ENCODE measurements at places on chromosomes 11 and 22.
A peak's percentile ranks its signal among the peaks of the same experiment; 100 is the strongest.

DNA sequence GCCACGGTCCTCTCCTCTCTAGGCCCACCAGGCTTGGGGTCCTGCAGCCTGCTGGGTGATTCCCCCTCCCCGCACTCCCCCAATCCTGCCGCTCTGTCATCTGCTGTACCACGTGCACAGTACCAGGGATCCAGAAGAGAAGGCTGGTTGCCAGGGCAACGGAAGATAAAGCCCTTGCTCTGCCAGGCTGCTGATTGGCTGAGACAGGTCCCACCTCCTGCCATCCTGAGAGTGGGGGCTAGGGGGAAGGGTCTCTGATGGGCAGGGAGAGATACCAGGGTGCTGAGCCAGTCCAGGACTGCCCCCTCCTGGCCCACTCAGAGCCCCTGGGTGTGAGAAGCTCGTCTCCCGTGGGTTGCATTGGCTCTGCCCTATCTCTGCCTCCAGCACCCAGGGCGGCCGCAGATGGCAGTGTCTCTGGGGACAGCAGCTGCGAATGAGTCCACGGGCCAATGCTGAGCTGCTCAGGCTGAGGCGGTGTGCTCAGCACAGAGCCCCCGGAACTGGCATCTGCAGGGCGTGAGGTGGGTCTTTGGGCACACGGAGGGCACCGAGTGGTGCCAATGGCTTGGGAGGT is at the start of gene SMIM45:
Gene SMIM45 (plus strand): TSS at position 253 of the 577 bp plus-strand sequence.
- no peak for DNase-seq

GRCh38 chr11:102293873-102294601 is 23.2 kb upstream of the BIRC3 start:
- DNase-seq: no peak

GRCh38 chr11:2123628-2123960 is 15.6 kb downstream of the IGF2 start:
- no peak for DNase-seq

GRCh38 chr11:80937842-80938241 is 1497.0 kb upstream of the TENM4 start:
- DNase-seq: no peak

DNA sequence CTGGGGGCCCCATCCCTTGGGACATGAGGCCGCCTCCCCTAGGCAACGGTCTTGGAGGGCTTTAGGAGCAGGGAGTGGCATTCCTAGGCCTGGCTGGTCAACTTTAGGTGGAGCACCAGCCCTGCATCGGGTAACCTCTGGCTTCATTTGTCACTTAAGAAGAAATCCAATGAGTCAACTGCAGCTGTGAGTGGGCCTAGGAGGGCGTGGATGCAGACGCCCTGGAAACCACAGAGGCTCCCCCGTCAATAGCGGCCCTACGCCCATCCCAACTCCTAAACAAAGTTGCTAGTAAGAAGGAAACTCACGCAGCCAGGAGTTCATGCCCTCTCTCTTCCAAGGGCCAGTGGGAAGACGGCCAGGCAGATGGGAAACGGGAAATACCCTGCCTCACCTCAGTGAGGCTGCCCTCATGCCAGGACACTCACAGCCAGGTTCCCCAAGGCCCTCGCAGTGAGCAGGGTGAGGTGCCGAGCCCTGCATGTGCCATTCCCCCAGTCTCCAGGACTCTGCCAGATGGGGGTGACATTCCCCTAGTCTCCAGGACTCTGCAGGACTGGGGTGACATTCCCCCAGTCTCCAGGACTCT is 20.8 kb downstream of the BID start:
- DNase-seq: no peak

DNA sequence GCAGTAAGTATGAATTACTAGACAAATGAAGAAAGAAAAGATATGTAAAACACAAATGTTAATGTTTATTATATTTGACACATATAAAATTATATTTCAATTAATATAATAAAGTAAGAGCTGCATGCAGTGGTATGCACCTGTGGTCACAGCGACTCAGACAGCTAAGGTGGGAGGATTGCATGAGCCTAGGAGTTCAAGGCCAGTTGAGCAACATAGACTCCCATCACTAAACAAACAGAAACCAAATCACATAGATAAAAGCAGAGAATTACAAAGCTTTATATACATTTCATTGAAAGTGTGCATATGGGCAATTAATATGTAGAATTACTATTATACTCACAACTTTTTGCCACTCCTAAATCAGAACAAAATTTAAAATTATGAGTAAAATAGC is 70.0 kb upstream of the HTATIP2 start:
- DNase-seq: no peak

DNA sequence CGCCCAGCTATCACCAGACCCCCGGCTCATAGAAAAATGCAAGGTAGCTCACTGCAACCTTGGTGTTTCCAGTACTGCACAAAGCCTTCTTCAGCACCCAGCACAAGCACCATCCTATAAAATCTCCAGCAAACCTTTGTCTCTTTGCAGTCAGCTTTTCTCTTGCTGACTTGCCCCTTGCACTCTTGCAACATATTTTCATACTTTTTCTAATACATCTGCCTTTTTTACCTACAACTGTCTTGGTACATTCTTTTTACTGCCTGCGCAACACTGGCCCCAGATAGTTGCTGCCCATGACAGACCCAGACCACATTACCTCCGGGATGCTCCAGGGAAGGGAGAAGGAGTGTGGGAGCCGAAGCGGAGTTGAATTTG is 142.4 kb downstream of the MPPED1 start:
- no peak for DNase-seq

DNA sequence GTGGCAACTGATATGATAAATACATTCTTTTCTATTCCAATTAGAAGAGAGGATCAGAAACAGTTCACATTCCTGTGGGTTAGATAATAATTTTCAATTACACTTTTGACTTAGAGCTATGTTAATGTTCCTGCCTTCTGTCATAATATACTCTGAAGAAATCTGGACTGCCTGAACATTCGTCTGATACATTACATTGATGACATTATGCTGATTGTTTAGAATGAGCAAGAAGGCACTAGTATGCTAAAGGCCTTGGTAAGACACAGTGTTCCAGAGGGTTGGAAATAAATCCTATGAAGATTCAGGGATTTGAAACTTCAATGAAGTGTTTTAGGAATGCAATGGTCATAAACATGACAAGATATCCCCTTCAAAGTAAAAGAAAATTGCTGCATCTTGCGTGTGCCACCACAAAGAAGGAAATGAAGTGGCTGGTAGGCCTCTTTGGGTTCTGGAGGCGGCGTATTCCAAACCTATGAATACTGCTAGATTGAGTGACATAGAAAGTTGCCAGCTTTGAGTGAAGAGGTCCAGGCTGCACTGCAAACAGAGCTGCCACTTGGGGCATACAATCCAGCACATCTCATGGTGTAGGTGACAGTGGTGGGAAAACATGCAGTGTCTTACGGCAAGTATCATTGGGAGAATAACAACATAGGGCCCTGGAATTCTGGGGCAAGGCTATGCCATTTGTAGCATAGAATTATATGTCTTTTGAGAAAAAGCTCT is 21.2 kb upstream of the PDE3B start:
- no peak for DNase-seq

DNA sequence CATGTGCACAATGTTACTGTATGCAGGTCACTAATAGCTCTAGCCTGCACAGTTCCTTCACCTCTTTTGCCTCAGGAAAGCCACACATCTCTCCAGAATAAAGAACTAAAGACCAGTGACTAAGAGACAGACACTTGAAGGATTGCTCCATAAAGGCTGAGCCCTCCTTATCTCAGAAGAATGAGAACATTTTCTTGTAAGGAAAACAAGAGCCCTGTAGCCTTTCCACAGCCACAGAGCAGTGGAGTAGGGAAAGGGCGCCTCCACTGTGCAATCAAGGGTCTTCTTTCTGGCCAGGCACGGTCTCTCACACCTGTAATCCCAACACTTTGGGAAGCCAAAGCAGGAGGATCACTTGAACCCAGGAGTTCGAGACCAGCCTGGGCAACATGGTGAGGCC is 202.6 kb upstream of the TMEM45B start:
- no peak for DNase-seq

- no peak for DNase-seq
Measured at GRCh38 chr11:17010851-17011420, 3.3 kb downstream of the PLEKHA7 start.

- DNase-seq: no peak
Measured at GRCh38 chr11:78031629-78032028, 8.6 kb upstream of the KCTD14 start.

DNA sequence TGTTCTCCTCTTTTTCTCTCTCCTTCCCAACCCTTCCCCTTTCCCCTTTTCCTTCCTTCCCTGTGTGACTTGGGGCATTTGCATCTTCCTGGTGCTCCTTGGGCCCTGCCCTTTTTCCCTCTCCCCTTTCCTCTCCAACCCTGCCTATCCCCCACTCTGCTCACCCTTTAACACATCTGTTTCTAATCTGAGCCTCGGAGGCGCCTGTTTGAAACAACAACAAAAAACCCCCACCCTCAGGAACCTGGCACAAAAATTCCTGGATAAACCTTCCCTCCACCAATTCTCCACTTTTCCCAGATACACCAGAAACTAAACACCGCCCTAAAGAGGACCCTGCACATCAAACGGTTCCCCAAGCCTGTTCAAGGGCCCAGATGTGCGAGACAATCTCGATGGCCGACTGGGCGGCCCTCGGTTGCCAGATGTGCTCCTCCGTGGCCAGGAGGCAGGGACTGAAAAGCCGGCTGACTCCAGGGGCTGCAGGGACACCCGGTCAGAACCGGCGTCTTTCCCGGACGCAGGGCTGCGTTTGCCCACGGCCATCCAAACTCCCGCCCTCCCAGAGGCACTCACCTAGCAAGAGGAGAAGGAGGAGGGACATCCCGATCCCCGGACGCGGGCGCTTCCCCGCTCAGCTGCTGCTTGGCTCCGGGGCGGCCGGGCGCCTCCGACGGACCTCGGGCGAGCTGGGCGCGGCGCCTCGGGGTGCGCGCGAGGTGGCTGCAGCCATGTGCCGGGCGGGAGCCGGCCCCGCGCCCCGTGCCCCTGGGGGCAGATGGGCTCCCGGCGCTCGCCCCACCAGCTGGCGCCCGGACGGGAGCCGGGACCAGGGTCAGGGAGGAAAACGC is 486 bp downstream of the CLMP start:
- peak; percentile 58 for DNase-seq

- no peak for DNase-seq
Measured at GRCh38 chr11:44701276-44701675, 25.5 kb upstream of the TSPAN18 start.

DNA sequence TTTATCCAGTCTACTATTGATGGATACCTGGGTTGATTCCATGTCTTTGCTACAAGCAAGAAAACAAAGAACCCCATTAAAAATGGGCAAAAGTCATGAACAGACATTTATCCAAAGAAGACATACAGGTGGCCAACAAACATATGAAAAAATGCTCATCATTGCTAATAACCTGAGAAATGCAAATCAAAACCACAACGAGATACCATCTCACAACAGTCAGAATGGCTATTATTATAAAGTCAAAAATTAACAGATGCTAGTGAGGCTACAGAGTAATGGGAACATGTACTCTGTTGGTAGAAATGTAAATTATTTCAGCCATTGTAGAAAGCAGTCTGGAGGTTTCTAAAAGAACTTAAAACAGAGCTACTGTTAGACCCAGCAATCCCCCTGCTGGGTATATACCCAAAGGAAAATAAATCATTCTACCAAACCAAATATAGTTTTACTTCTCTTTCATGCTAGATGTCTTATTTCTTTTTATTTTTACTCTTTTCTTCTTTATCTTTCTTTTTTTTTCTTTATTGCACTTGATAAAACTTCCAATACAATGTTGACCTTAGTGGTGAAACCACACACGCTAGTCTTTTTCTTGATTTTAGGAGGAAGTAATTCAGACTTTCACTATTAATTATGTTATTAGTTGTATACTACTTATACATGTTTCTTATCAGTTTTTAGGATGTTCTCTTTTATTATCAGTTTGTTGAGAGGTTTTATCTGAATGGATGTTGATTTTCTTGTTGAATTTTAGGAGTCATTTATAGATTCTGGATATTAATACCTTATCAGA is 14.3 kb downstream of the TRIM22 start:
- no peak for DNase-seq

GRCh38 chr11:48040830-48041444 is 60.6 kb downstream of the PTPRJ start:
- no peak for DNase-seq

DNA sequence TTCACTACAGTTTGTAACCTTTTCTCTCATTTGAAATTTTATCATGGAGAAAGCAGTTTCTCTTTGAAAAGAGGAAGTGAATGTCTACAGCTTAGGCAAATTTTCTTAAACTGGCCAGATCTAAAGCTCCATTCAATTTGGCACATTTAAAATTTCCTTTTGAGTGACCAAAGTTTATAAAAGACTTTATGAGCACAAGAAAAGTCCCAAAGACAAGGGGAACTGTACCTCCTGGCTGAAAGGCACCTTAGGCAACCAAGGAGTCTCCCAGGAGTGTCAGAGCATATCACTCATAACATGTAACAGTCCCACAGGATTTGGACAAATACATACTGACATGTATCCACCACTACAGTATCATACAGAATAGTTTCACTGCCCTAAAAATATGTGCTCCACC is 41.3 kb downstream of the NARS2 start:
- no peak for DNase-seq

GRCh38 chr11:113151521-113151920 is 162.9 kb upstream of the TTC12 start:
- no peak for DNase-seq

GRCh38 chr11:468036-468435 is 18.0 kb downstream of the PTDSS2 start:
- DNase-seq: peak; percentile 36

DNA sequence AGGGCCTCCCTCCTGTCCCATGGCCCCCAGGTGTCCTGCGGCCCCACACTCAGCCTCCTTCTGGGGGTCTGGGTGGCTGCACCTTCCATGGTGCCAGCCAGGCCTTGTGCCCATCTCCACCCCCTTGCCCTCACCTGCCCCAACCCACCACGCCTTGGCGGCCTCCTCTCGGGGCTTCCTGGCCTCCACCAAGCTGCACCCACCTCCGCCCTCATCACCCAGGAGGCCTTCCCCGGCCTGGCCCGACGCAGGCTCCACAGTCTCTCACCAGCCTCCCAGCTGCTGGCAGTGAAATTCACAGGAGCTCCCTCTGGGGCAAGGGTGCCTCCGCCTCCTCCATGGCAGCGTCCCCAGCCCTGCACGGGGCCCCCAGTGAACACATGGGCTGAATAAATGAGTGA is 35.9 kb upstream of the WNT7B start:
- DNase-seq: peak; percentile 64

DNA sequence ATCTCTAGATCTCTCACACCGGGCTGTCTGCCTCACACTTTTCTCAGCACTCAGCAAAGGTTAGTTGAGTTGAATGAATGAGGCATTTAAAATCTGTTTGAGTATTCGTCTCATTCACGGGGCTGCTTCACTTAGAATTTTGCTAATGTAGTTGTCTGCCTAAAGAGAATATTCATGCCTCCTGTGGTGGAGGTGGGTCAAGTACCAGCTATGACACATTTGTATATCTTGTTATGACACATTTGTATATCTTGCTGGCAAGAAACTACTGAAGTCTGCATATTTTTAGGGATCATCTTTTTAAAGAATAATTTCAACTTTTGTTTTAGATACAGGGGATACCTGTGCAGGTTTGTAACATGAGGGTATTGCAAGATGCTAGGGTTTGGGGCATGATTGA is 43.1 kb downstream of the LDLRAD3 start:
- DNase-seq: no peak

Measured in psoas muscle (tissue), 8 donors.